Foreskin keratinocyte (primary cell): ENCODE measurements at places on chromosomes 2 and 18. TPM values are rescaled to one million over a fixed set of nuclear protein-coding genes. Genes with fewer than 3 reads are reported as not detected.
A peak's percentile ranks its signal among the peaks of the same experiment; 100 is the strongest.

Gene HOXD4
- total RNA-seq, result 0.32 and 0.82 TPM in 2 replicates

Gene APOB
- total RNA-seq, result not detected in 2 replicates

Gene ZSWIM2
- total RNA-seq, result not detected in 2 replicates

GRCh38 chr2:230503798-230504197 lies 87.8 kb downstream of the SP100 start:
- DNase-seq, result no peak

- no peak for DNase-seq
These were observed 30.0 kb downstream of the PID1 start for GRCh38 chr2:229240984-229241491.

Gene GEN1
- 20.1 and 20.7 TPM in 2 replicates for total RNA-seq

Gene CIDEA
- 12.3 and 12.5 TPM in 2 replicates for total RNA-seq

Gene PKDCC
- total RNA-seq, result not detected in 2 replicates

Gene AQP12A
- not detected in 2 replicates for total RNA-seq

Gene TRAF3IP1
- total RNA-seq, result 9.2 and 11.2 TPM in 2 replicates

- no peak for DNase-seq
These were observed 833.1 kb upstream of the CRIM1 start for GRCh38 chr2:35522450-35522849.

Gene GPR39
- total RNA-seq, result 10.5 and 11.3 TPM in 2 replicates

Gene TRPM8
- 0.20 TPM in 1 of 2 replicates, not detected in the other for total RNA-seq

Gene PROC
- 0.32 and 0.82 TPM in 2 replicates for total RNA-seq

Gene RTKN
- 143 and 188 TPM in 2 replicates for total RNA-seq

Gene NGEF
- total RNA-seq, result 0.11 TPM in 1 of 2 replicates, not detected in the other

Gene FN1
- 2,068 and 6,230 TPM in 2 replicates for total RNA-seq

DNA sequence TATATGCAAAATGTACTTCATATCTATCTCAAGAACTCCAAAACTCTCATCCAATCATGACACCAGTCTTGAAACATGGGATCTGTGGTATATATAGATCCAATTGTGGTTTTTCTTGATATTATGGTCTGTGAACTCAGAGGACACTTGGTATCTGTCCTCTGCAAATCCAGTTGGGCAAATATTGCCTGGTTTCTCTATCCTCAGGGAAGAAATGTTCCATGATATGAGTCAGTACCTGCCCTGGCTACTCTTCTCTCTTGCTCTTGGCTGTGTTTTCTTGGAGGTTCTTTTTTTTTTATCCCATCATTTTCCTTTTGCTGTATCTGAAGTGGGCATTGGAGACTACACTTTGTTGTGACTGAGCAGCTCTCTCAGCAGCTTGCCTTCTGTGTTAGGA lies 10.9 kb downstream of the NBEAL1 start:
- DNase-seq, result no peak

DNA sequence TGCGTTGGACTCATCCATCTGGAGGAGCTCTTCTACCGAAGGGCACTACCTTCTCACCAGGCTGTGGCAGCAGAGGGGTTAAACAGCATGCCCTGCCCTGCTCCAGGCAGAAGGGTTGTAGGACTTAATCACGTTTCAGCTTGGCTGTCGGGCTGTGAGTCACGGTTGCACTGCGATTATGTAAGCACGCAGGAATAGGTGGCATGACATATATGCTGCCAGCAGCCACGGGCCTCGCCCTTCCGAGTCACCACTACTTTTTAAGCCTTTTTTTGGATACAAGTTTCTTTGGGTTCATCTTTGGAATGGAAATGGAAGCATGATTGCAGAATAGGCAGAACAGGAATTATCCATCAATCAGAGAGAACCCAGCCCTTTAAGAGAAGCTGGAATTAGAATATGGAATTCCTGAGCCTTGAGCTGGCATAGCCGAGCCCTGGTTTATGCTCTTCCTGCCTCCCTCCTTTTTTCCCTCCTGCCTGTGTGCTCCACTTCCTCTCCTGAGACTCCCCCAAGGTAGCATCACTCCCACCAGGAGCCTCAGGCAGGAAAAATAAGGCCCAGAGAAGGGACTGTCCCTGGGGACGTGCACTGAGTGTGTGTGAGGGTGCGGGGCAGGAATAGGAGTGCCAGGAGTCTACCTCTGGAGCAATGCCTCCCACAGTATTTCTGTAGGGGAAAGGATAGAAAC lies 86.8 kb downstream of the SEMA4F start:
- peak; percentile 100 for DNase-seq

GRCh38 chr2:42095923-42096408 lies 48.1 kb downstream of the PKDCC start:
- peak; percentile 43 for DNase-seq

GRCh38 chr2:15041429-15041837 lies 408.9 kb downstream of the LRATD1 start:
- DNase-seq, result no peak

Gene MGAT4A
- total RNA-seq, result 0.31 and 0.63 TPM in 2 replicates

DNA sequence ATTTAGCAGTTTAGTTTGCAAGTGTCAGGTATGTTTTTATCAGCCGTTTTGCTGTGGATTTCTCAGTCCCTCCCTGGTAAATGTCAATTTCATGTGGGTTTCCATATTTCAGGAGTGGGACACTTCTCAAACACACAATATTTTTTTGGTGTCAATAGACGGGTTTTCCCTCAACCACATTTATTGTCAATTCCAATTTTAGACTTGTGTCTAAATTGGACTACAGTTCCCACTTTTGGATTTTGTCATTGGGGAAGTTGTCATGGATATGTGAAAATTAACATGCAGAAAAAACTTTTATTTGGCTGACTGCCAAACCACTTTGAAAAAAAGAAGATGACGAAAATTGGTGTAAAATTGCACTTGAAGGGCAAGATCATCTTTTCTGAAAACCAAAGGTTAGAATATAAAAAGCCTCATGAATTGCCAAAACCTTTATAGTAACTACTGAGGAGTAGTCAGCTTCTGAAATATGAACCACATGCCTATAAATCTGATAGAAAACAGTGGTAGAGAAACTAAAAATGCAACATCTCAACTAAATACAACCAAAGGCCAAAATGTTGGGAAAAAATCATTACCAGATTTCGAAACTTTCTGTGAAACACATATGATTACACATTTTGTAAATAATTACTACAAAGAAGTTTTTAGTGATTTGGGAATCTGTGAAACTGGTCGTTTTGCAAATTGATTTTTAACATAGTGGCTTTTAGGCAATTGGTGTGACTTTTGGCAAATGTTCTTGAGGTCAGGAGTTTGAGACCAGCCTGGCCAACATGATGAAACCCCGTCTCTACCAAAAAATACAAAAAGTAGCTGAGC lies 106.4 kb downstream of the BCL2L11 start:
- DNase-seq, result peak; percentile 13

Gene C2orf78
- not detected in 2 replicates for total RNA-seq

Gene LYPD6B
- total RNA-seq, result 5.2 and 7.7 TPM in 2 replicates

Gene MAL
- not detected in 2 replicates for total RNA-seq

Gene RESP18
- not detected in 2 replicates for total RNA-seq
